ENCODE measurements at places on chromosomes 4 and X. TPM values are rescaled to one million over a fixed set of nuclear protein-coding genes. Genes with fewer than 3 reads are reported as not detected.

The TLR10 gene
- total RNA-seq: 0.05 TPM

The CXCL10 gene
- total RNA-seq: not detected

The MAGEA8 gene
- total RNA-seq: not detected

The ATXN3L gene
- total RNA-seq: not detected

The CT45A1 gene
- not detected for total RNA-seq

The ARHGEF38 gene
- not detected for total RNA-seq

The AMBN gene
- total RNA-seq: not detected

The COL4A6 gene
- total RNA-seq: 15.5 TPM

The MAGEA4 gene
- not detected for total RNA-seq

The XAGE1A gene
- total RNA-seq: not detected

The GDI1 gene
- 89.2 TPM for total RNA-seq

The CMC4 gene
- 16.9 TPM for total RNA-seq

The TRIM2 gene
- total RNA-seq: 0.73 TPM

The UGT2B10 gene
- total RNA-seq: not detected

The RTL3 gene
- 0.05 TPM for total RNA-seq

The RHOXF2 gene
- total RNA-seq: not detected

The MCF2 gene
- total RNA-seq: not detected

The SMIM9 gene
- total RNA-seq: not detected

The ZFP92 gene
- 0.54 TPM for total RNA-seq

The PNMA3 gene
- total RNA-seq: 0.13 TPM
